ENCODE measurements at places on chromosomes 1 and 21.

- no peak for DNase-seq
Measured at GRCh38 chr1:78490861-78491450, at the start of gene PTGFR. PTGFR (plus strand) TSS chr1:78490974; CDS start chr1:78492744, 1,770 bp downstream.

GRCh38 chr21:35259457-35259856, 210.4 kb upstream of the RUNX1 start:
- DNase-seq, result no peak

GRCh38 chr1:231172411-231172810, 10.6 kb downstream of the TRIM67 start:
- no peak for DNase-seq

- DNase-seq, result no peak
Measured at GRCh38 chr1:236429715-236430274, 35.7 kb downstream of the EDARADD start.

DNA sequence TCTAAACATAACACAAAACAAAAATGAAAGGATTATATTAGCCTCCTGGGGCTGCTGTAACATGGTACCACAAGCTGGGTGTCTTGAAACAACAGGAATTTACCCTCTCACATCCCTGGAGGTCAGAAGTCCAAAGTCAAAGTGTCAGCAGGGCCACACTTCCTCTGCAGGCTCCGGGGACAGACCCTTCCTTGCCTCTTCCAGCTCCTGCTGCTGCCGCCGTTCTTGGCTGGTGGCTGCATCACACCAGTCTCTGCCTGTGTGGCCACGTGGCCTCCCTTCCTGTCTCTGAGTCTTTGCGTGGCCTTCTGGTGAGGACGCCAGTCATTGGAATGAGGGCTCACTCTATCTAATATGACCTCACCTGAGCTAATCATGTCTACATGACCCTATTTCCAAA, 8.2 kb downstream of the SLC37A1 start:
- DNase-seq, result no peak

DNA sequence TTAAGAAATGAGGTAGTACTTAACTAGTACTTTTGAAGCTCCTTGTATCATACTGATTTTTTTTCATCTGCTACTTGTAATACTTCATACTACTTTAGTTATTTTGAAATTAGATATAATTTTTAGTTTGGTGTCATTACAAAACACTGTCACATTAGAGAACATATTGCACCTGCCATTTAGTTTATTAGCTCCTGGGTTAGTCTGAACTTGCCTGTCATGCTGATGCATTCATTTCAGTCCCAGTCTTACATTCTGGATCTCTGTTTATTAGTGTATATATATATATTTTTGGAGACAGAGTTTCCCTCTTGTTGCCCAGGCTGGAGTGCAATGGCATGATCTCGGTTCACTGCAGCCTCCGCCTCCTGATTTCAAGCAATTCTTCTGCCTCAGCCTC, 50.3 kb downstream of the DYRK1A start:
- no peak for DNase-seq

- DNase-seq, result no peak
Measured at GRCh38 chr1:244256086-244256676, 195.5 kb downstream of the ADSS2 start.

GRCh38 chr1:74237035-74237434, 1.8 kb downstream of the TNNI3K start:
- DNase-seq, result no peak

DNA sequence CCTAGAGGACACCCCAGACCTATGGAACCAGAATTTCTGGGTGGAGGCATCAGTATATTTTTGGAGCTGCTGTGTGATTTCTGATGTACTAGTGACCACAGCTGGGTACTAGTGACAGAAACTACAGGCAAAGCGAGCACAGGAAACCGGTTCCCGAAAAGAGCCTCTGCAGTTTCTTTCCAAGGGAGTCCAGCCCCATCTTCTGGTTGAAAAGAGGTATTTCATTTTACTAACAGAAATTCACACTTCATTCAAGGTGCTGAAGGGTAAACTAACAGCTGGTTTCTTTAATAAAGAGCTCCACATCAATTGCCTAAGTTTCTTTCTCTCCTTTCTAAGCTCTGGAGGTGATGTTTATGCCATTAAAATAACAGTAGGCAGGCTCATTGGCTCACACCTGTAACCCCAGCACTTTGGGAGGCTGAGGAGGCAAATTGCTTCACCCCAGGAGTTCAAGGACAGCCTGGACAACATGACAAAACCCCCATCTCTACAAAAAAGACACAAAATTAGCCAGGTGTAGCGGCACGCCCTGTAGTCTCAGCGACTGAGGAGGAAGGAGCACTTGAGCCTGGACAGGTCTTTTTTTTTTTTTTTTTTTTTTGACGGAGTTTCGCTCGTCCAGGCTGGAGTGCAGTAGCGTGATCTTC, 22.0 kb downstream of the THAP3 start:
- DNase-seq, result no peak

DNA sequence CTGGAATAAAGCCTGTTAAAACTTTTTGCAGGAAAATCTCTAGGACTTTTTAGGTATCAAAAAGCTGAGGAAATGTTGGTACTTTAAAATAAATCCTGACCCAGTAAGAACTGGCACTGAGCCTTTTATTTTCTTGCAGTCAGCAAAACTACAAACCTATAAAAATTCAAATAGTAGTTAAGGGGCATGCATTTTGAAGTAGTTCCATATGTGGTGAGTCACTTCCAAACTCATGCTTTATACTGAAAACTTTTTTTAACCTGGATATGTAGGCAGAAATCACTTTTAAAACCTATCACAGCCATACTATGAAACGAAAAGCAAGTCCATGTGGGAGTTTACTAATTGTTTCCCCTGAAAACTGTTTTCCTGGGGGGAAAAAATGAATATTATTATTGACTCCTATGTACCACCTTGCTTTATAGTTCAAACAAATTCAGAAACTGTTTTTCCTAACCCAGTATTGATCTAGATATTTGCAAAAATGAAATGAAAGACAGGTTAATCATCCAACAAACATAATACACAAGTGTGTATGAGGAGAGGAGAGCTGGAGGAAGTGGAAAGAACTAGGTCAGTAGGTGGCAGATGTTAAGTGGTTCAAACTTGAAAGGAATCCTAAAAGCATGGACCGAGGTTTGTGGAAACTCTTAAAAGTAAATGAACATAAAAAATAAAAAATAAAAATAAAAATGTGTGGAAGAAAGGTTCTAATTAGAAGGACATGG, 30.5 kb downstream of the NRIP1 start:
- no peak for DNase-seq

DNA sequence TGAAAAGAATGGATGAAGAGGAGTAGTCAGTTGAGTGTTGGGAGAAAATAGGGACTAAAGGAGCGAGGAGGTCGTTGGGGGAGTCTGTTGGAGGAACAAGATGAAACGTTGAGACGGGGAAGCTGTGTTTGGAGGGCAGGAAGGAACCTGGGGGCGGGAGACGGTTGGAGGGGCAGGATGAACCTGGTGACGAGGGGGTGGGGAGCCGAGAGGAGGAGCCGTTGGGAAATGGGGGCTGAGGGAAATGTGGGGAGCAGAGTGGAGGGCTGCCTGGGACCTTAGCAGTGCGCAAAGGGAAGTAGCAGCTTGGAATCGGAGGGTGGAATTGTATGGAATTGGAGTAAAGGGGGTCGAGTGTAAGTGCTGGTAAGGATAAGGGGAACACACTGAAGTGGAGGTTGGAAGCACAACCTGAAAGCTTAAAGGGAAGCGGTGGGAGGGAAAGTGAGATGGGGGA, 630 bp downstream of the MTF2 start:
- no peak for DNase-seq

DNA sequence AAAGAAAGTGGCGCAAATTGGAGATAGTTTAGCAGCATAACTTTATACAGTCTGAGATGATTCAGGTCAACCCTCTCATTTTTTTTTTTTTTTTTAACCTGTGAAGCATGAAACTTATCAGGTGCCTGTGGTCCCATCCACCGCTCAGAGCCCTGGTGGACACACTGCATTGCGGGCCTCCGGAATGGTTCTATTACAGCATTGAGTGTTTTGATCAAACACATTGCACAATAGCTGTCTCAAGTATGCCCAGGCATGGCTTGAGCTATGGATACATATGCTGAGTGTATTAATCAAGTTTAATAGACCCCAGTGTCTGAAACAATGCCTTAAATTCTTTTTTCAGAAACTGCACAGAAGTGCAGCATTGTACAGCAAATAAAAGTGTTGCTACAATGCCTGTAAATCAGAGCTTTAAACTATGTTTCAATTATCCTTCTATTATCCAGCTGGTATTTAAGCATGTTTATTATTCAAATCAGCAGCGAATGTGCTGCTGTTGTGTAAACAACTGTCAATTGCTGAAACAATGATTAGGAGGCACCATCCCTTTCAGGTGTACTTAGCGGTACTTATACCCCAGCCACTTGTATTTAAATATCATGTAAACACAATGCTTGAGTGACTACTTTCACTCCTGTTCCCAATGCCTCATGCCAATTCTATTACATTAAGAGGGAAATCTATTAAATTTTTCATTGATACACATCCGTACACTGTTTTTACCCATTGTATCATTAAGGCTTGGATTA, 456.6 kb downstream of the RPS6KC1 start:
- DNase-seq, result no peak

DNA sequence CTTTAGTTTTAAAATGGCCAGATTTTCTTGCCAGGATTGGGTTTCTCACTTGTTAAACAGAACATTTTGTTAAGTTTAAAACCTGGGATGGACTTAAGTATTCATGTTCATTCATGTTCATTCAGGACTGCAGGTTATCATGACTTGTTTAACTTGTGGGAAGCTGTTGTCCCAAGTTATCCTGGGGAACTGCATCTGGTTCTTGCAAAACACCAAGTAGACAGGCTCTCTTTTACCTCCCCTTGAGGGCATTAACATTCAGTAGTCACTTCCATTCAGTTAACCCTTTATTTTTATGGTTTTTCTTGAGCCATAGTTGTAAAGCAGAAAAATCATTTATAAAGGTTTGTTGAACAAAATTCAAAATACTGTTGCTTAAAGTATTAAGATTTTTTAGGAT, 8.1 kb downstream of the SOD1 start:
- DNase-seq, result no peak

DNA sequence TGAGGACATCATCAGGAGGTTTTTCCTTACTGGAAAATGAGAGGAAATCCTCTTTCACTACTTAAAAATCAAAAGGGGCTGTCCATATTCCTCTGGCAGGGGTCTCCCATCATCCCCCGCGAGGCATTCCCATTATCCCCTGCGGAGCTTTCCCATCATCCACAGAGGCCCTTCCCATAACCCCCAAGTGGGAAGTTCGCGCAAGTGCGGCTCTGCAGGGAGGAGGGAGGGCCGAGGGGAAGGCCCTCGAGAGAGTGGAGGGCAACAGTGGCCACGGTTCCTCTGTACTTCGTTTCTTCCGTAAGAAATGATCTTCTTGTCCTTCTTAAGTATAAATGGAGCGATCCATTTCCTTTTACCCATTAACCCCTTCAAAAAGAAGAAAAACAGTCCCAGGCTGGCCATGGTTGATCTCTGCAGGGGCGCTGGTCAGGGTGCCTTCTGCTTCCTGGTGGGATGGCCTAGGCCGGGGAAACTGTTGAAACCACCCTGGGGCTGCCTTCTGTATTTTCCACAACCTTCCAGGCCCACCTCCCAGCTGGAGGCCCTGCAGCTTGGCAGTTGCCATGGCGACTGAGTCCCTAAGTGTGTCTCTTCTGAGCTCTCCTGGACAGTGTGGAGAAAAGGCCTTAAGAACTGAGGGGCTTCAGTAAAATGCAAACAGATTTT, 3.6 kb upstream of the RSPH1 start:
- DNase-seq, result no peak

- DNase-seq, result no peak
Measured at GRCh38 chr1:16393570-16394521, 26.8 kb downstream of the SZRD1 start.

GRCh38 chr1:62237361-62237760, 42.7 kb downstream of the L1TD1 start:
- DNase-seq, result no peak

DNA sequence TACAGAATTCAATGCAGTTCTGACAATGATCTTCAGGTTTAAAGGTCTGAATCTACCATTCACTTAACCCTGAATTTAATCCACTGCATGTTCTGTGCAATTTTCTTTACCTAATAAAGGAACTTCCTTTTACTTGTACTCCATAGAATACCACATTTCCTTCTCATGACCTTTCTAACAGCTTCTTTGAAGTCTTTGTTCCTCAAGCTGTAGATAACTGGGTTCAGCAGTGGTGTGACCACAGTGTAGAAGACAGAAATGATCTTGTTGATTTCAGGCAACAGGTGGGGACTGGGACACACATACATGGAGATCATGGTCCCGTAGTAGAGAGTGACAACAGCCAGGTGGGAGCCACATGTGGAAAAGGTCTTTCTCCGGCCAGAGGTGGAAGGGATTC, 878 bp downstream of the OR11L1 start:
- no peak for DNase-seq

DNA sequence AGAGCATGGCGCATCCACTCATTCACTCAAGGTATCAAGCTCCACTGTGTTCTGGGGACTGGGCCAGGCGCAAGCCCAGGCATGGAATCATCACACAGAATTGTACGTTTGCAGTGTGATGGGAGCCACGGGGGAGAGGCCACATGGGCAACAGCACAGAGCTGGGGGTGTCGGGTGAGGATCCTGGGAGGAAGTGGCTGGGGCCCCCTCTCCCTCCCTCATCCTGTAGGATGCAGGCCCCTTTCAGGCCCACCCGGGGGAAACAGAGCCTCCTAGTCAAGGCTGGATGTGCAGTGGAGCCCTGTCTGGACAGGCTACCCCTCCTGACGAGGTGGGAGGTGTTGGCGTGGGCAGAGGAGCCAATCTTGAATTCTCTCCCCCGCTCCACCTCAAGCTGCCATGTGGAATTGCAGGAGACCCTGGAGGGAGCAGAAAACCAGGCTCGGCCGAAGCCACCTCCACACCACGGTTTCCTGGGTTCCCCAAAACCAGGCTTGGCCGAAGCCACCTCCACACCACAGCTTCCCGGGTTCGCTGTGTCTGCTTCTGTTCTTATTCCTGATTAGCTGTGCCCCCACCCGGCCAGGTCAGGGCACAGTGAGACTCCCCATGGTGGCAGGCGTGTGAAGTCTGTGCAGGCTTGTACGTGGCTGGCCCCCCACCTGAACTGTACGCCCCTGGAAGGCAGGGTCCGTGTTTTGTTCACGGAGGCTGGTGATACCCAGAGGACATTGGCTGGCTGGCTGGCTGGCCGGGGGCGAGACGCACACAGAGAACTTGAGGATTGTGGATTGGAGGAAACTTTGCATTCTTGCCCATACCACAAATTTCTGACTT, 4.2 kb upstream of the C1orf174 start:
- no peak for DNase-seq

GRCh38 chr1:94245747-94246438, 8.5 kb upstream of the ARHGAP29 start:
- no peak for DNase-seq

Data from activated CD4-positive, CD25-positive, alpha-beta regulatory T cell treated with anti-CD3 and anti-CD28 coated beads, Interleukin-2, amount 50 U/mL, for 16 hours (primary cell).